ENCODE measurements at places on chromosomes 13 and 19.
A peak's percentile ranks its signal among the peaks of the same experiment; 100 is the strongest.

DNA sequence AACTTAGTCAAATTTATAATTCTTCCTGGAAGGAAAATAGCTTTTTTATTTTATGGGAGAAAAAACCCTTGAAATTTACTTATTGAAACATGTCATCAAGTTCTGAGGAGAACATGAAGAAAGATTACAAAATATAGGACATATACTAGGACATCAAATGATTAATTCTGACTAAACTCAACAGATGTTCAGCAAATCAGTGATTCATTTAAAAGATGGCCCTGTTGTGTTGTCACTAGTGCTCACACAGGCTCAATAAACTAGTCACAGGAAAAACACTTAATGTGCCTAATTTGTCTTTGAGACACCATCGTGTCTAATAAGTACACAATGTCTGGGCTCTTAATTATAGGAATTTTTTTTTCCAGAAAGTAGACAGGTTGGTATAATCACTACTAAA lies 223.8 kb upstream of the TMTC4 start:
- DNase-seq = no peak

- DNase-seq = peak; percentile 97
Observed at GRCh38 chr19:1259206-1259875, 9.8 kb upstream of the CIRBP start.

DNA sequence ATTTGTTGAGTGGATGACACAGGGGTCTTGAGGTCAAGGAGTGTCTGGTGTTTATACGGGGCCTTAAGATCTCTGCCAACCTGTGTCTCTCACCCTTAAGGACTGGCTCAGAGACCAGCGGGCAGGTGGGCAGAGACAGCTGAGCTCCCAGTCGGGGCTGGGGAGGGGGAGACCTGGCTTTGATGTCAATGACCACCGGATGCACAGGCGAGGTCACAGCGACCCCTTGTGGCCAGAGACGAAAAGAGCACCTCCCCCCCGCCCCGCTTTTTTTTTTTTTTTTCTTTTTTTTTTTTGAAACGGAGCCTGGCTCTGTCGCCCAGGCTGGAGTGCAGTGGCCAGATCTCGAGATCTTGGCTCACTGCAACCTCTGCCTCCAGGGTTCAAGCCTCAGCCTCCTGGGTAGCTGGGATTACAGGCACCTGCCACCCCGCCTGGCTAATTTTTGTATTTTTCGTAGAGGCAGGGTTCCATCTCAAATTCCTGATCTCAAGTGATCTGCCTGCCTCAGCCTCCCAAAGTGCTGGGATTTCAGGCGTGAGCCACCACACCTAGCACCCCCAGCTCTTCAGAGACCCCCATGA lies 12.1 kb upstream of the KLK14 start:
- DNase-seq = peak; percentile 61

- no peak for DNase-seq
Observed at GRCh38 chr19:35346193-35347052, 1.3 kb upstream of the FFAR1 start.

- DNase-seq = no peak
Observed at GRCh38 chr19:1423436-1424191, 14.6 kb upstream of the RPS15 start.

- DNase-seq = peak; percentile 24
Observed at GRCh38 chr19:50843701-50844221, 10.4 kb upstream of the KLK15 start.
